ENCODE measurements at places on chromosomes 1 and 21. TPM values are rescaled to one million over a fixed set of nuclear protein-coding genes. Genes with fewer than 3 reads are reported as not detected.

The PAPPA2 gene
- polyA plus RNA-seq, result 0.27 TPM

GRCh38 chr1:223811634-223812101 lies 34.1 kb downstream of the TP53BP2 start:
- peak; percentile 41 for DNase-seq

The OR2T2 gene
- polyA plus RNA-seq, result not detected

DNA sequence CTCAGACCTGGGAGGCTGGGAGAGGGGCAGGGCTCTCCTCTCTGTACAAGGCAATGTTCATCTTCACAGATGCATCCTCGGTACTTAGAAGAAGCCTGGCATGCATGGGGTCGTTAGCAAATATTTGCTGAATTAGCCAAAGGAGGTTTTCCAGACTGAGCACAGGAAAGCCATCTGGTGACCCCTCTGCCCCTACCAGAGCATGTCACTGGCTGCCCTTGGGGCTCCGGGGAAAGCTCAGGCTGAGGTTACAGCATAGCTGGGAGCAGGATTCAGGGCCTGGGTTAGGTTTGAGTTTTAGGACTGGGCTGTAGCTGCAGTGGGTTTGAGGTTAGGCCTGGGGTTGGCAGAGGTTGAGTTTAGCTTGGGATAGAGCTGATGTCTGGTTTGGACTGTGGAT lies 43.4 kb upstream of the ZBTB40 start:
- no peak for DNase-seq
